Stimulated activated CD8-positive, alpha-beta memory T cell treated with anti-CD3 and anti-CD28 coated beads, Interleukin-7, amount 100 ng/mL, for 1 hour (primary cell): ENCODE measurements at places on chromosomes 6 and 20.

- DNase-seq, result no peak
Observed at GRCh38 chr6:30888816-30889495, 4.6 kb downstream of the DDR1 start.

DNA sequence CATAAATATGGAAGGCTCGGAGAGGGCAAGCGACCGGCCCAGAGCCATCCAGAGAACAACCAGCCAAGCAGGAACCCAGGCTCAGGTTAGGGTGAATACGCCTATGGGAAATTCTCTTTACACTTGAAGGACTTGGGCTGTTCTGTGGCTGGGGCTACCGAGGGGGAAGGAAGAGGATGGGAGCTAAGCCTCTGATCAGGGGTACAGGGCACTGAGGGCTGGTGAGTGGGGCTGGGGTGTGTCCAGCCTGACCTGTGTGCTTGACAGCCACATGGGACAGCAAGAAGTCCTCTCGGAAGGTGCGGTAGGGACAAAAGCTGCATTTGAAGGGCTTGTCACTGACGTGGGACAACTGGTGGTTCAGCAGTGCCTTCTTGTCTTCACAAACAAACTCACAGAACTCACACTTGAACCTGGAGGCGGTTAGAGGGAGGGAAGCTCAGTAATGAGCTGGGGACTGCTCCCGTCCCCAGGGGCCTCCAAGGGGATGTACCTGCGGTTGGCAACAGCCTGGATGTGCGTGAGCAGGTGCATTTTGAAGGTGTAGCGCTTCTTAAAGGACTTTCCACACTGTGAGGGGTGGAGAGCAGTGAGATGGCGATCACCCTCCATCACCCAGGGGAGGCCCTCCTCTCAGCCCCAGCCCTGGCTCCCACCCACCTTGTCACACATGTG lies 11.9 kb downstream of the ZNF335 start:
- no peak for DNase-seq

DNA sequence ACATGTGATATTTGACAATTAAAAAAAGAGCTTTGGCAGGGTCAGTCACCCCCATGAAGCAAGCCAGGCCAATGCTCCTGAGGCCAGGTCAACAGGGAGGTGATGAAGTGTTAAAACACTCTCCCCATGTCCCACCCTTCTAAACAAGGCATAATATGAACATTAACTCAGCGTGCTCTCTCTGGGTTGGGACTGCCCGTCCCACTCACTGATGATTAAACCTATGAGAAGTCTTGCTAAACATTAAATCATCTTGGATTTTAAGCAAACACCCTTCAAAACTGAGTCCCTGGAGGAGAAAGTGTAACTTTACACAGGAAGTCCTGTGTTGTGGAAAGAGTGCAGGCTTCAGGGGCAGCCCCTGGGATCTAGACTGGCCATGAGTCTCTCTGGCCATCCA lies 558.5 kb downstream of the CD83 start:
- DNase-seq, result no peak

- no peak for DNase-seq
Observed at GRCh38 chr20:36646678-36647077, 682 bp upstream of the SLA2 start.

GRCh38 chr6:19691465-19692167 lies 145.6 kb upstream of the ID4 start:
- no peak for DNase-seq

DNA sequence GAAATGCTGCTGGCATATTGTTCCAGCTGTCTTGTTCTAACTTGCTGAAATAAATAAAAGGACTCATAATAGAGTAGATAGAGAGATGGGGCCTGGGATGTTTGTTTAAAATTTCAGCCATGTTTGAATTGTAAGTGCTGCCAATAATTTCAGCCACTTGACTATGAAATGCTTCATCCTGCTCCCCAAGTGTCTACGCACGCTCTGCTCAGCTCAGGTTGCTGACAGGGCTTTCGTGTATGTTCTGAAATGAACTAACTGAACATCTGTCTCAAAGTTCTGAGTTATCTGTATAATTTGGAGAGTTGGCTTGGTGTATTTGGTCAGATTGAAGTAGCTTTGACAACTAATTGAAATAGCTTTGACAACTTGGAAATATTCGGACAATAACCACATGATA lies 387.8 kb downstream of the BMP2 start:
- DNase-seq, result no peak

- no peak for DNase-seq
Observed at GRCh38 chr6:22784601-22785410, 215.4 kb downstream of the HDGFL1 start.

- DNase-seq, result no peak
Observed at GRCh38 chr6:147382945-147383554, 125.4 kb upstream of the SAMD5 start.

DNA sequence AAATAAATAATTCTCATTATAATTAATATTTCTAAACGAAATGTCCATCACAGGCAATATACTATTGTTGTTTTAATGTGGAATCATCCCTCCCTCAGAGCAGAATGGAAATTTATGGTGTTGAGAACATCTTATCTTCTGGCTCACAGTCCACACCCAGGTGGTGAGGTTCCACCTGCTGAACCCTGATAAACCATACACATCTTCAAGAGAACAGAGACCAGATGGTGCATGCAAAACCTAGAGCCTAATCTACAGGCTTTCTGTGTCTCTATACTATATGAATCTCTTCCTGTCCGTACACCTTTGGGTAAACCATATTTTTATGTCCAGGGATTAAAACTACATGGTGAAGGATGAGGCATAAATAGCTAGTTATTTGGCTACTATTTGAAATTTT lies 52.3 kb upstream of the UFL1 start:
- DNase-seq, result no peak

DNA sequence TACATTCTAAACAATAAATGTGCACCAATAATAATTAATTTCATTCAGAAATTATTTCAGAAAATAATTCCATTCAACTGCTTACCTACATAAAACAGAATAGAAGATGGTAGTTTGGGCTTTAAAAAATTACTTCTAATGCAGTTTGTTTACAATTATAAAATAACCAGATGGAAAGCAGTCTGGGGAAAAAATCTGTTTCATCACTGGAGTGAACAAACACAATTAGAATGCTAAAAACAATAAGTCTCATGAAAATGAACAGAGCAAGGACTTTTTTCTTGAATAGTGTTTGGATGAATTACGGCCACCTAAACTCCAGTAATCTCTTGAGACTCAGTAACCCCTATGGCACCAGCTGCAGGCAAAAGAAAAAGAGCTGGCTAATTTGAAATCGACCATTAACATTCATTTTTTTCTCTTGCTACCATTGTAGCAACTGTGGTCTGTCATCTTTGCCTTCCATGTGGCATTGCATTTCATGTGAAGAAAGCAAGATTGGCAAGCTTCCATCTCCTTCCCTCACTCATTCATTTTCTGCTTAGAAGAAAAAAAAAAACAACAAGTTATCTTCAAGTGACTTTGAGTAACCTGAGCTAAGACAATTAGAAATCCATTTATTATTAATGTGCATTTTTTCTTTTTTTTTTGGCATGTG lies 88.4 kb upstream of the CEP85L start:
- DNase-seq, result no peak

DNA sequence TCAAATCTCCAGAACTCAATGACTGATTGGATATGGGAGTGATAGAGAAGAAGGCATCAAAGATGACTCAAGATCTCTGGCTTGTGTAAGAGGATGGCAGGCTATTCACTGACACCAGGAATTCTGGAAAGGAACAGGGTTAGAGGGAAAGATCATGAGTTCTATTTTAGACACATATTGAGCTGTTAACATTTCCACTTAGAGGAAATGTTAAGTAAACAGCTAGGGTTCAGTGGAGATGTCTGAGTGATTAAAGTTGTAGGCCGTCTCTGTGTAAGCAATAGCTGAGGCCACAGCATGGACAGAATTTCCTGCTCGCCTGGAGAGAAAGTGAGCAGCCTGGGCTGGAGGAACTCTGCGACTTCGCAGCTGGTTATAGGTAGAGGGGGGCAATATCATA lies 21.0 kb downstream of the ZC3H12D start:
- DNase-seq, result no peak

DNA sequence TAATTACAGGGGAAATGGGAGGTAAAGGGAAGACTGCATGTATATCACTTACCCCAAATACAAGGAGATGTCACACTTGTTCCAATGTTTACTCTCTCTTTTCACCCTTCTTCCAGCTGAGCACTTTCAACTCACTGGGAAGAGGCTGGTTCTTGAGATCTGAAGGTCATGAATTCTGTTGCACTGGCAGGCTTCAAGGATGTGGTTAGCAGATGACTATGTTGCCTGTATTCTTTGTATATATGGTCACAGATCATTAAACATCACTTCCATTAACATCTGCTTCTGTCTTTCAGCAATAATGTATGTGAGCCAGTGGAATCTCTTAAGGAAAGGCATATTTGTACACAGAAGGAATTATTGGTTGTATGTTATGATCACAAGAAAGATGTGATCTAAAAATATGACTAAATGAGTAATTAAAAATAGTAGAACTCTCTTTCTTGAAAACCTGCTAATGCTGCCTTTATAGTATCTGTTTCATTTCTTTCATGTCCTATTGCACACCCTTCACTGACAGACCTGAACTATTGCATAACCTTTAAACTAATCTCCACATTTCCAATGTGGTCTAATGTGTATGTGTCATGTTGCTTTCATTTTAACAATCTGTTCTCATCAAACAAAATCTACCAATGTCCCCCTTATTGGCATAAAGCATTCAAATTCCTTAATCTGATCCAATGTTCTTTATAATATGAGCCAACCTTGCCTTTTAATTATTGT lies 131.4 kb upstream of the EPHA7 start:
- no peak for DNase-seq

DNA sequence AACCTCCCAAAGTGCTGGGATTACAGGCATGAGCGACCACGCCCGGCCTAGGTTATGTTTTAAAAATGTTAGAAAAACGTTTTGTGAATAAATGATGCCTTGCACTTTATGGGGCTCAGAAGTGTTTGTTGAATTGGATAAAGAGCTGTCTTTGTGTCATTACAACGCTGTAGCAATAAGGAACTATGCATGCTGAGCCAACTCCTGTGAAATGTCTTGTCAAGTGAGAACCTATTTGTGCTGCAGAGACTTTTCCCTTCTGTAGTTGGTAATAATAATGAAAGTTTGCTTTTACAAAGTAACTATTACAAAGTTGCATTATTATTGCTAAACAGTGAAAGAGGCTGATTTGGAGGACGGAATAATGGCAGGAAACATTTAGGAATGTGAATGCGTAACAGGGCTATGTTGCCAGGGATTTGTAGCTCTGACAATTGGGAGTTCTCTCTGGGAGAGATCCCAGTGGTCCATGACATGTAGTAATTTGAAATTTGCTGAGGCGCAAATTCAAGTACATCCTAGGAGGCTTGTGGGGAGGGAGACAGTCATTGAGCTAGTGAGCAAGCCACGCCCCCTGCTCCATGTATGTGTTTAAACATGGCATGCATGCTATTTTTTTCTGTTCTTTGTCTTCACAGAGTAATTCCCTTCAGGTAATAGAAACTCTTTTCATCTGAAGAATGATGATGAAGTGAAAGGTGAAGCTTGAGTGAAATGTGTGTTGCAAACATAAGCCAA lies 16.8 kb upstream of the BICRAL start:
- no peak for DNase-seq

DNA sequence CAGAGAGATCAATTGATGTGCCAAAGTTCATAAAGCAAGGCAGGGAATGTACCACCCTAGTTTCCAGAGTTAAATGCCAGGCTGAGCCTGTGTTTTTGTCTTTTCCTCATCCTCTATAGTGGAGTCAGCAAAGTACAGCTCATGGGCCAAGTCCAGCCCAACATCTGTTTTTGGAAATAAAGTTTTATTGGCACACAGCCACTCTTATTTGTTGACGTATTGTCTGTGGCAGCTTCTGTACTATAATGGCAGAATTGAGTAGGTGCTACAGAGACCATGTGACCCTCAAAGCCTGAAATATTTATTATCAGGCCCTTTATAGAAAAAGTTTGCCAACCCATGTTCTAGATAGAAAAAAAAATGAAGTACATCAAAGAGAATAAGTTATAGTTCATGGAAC lies 187.0 kb downstream of the TSHZ2 start:
- DNase-seq, result no peak

DNA sequence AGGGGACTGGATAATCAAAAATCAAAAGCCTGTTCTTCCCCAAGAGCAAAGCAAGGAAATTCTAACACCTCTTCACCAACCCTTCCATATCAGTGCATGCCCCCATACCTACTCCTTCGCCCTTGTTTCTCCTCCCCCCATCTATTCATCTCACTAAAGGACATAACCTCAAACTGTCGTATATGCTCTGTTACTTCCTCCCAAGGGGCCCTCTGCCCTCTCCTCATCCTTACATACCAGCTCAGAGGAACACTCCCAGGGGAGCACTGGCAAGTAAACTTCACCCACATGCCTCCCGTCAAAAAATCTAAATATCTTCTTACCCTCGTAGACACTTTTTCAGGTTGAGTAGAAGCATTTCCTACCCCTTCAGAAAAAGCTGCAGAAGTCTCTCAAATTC lies 9.4 kb upstream of the ADTRP start:
- no peak for DNase-seq

DNA sequence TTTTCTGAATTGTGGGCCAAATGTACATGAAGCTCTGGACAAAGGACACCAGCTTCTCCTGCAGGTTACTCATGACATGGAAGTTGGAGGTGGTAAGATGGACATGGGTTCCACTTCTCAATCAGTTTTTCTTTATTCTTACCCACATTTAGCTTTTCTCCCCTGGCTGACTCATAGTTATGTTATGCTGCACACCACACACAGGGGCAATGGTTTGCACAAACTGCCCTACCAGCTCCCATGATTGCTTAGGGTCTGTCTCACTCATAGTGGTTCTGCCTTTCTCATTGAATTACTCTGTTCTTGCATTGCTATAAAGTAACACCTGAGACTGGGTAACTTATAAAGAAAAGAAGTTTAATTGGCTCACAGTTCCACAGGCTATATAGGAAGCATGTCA lies 4.5 kb upstream of the CD109 start:
- DNase-seq, result no peak

- no peak for DNase-seq
Observed at GRCh38 chr6:16471910-16472297, 233.5 kb downstream of the GMPR start.

GRCh38 chr20:58098571-58098970 lies 129.9 kb downstream of the ANKRD60 start:
- DNase-seq, result no peak

DNA sequence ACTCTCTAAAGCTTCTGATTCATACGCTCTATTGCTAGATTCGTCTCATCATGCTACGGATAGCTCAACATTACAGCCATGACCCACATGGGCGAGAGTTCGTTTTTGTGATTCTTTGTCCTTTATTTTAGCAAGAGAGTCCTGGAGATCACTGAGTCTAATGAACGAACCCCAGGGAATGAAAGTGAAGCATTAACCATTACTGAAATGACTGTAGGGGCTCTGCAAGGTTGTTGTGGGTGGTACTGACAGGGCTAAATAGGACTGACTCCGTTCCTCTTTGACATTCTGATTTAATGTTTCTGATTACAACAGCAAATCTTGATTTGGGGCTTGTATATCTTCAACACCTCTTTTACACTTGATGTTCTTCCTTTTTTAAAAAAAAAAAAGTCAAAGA lies 13.7 kb upstream of the RTF2 start:
- no peak for DNase-seq
